ENCODE measurements at places on chromosomes 1 and 21.

DNA sequence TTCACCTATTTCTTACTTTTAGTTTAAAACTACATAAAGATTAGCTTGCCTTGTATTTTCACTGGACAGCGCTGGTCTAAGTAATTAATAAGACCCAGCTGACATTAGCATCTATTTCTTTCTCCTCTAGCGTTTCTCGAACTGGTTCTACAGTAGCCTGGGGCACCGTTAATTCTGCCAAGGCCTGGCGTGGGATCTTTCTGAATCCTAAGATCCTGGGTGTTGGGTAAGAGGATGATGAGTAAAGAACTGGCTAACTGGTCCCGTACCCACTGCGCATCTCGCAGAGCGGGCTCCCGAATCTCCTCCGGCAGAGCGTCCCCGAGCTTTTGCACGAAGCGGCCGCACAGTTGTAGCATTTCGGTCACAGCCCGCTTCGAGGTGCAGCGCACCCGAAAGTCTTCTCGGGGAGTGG, 309 bp downstream of the NSL1 start:
- no peak for DNase-seq

- DNase-seq: no peak
Measured at GRCh38 chr1:229920683-229921082, 146.4 kb upstream of the GALNT2 start.

- no peak for DNase-seq
Measured at GRCh38 chr1:13707164-13707563, 7.2 kb downstream of the PRDM2 start.

DNA sequence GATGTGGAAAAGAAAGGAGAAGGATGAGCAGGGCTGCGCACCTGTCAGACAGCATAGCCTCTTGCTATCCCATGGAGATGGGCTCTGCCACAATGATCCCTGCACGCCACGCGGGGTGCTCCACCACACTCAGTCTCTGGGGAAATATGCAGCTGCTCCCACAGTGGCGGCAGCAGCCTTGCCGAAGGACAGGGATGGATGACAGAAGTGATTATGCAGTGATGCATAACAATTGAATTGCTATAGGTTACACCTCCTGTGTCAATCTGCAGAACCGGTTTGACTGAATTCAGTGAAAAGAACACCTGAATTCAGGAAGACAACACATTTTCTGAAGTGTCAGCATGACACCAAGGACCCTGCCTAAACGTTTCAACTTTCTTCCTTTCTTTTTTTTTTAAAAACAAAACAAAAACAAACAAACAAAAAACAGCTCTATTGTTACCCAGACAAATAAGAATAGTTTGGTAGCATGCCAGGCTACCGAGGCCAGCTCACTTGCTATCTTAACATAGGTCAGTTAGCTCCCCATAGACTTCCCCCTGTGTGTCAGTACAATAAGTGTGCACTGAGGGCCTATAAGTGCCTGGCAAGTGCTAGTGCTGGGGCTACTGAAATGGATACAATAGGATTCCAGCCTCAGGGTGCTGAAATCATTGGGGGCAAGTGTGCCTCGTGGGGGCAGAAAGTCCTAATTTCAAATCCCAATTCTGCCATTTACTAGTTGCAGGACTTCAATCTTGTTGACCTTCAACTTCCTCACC, 127.6 kb upstream of the LMO4 start:
- peak; percentile 41 for DNase-seq

DNA sequence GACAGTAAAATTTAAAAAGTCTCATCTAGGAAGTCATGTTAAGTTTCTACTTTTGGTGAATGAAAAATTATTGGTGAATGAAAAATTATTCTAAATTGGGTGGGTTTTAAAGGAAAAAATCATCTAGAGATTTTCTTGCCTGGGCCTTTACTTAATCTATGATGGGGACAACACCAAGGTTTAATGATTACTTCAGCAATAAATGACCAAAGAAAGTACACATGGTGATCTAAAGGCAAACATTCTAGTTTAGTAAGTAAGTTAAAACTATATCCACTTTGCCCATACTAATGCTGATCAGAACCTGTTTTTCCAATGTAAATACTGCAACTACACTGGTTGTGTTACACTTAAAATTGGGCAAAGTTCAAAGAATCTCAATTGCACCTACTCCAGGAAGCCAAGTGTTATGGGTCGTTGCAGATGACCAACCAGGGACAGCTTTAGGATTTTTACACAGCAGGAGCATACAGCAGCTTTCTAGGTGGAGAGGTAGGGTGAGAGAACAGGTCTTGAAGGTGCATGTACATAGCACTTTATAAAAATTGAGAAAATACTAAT, 14.6 kb upstream of the RPL5 start:
- DNase-seq: no peak

DNA sequence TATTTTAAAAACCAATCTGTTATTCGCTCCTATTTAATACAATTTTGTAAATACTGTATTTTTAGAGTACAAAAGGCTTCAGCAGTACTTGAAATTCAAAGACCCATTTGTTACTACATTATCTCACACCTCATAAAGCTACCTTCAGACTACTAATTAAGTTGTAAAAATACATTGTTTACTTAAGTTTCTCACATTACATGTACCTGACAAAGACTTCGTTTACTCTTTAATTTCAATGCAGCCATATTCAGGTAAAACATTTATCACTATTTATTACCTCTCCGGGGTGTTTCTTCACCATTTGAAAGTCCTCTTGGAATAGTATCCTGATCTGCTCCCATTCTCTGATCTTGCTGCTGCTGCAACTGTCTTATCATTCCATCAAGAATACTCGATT, 55.2 kb downstream of the BRWD1 start:
- peak; percentile 95 for DNase-seq

DNA sequence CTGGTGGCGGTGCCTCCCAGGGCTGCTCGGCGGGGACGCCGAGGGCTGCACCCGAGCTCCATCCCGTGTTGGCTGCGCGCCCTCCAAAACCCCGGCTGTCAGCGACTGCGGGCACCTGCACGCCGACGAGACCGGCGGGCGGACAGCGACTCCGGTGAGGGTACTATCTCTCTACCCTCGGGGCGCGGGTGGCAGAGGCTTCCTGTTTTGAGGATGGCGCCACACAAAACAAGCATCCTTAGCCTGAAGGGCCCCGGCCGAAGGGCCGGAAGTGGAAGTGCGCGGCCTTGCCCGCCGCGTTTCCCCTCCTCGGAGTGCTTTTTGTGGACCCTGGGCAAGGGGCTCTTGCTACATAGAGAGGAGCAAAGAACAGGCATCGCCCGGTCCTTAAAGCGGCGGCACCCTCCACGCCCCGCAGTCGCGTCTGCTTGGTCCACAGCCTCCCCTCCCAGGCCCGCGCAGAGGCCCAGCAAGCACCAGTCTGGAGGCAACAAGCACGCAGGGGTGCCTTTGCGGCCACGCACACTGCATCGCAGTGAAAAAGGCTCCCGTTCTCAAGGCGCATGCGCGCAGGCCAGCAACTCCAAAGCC, 561 bp upstream of the COQ8A start:
- no peak for DNase-seq

- DNase-seq: no peak
Measured at GRCh38 chr1:184822267-184822666, 67.6 kb upstream of the EDEM3 start.

- DNase-seq: no peak
Measured at GRCh38 chr1:1281533-1282321, 1.5 kb downstream of the SCNN1D start.

GRCh38 chr1:201791779-201792173, 37.2 kb upstream of the IPO9 start:
- DNase-seq: peak; percentile 1
